ENCODE measurements at places on chromosomes 1 and 21. TPM values are rescaled to one million over a fixed set of nuclear protein-coding genes. Genes with fewer than 3 reads are reported as not detected.

Gene C8B
- not detected for total RNA-seq

Gene CHIA
- total RNA-seq: 8.1 TPM

Gene AMY2A
- not detected for total RNA-seq

DNA sequence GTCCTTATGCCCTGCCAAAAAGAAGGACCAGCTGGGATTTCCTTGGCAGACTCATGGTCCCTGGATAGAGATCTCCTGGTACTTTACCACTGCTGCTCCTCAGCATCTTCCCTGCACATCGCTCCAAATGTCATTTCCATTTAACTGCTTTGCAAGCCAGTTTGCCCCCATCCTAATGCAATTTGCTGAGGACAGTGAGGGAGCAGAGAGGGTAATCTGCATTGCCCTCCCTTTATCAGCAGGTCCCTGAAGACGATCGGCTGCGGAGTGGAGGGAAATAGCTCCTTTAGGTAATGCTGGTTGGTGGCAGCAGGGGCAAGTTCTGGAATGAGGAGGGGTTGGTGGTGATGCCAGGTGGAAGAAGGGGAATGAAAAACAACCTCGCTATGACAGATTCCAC, 2.7 kb downstream of the PLXNA2 start:
- peak overlapping the region; percentile 97 for H3K27ac ChIP-seq
- DNase-seq: no peak
- H3K36me3 ChIP-seq: no peaks in the 10 kb centered on the region
- peak overlapping the region; percentile 78 for H3K4me3 ChIP-seq

DNA sequence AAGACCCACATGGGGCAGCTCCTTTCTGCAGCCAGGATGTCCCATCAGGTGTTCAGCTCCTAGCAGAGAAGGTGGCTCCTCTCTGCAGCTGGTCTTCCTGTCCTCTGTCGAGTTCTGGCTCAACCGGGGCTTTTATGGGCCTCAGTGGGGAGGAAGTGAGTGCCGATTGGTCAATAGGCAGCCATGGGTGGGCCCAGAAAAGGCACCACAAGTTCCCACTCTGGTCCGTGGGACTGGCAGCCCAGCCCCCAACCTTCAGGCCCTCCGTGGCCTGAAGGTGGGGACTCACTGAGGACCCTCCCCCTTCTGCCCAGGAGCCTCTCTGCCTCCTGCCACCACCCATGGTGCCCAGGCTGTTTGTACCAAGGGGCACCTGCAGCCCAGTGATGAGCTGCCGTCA, 161.7 kb upstream of the DUSP10 start:
- no peak overlapping the region for H3K4me3 ChIP-seq
- H3K4me1 ChIP-seq: no peaks in the 10 kb centered on the region
- no peak overlapping the region for H3K27ac ChIP-seq

- no peaks in the 10 kb centered on the region for H3K27me3 ChIP-seq
- H3K27ac ChIP-seq: no peak overlapping the region
- H3K4me1 ChIP-seq: no peaks in the 10 kb centered on the region
- no peak overlapping the region for H3K4me3 ChIP-seq
- no peak for DNase-seq
- H3K36me3 ChIP-seq: no peaks in the 10 kb centered on the region
These were observed 51.0 kb upstream of the RUNX3 start for GRCh38 chr1:24980836-24981630.

GRCh38 chr1:11595285-11595684, 58.9 kb downstream of the FBXO2 start:
- no peaks in the 10 kb centered on the region for H3K36me3 ChIP-seq
- DNase-seq: no peak
- H3K27ac ChIP-seq: no peak overlapping the region
- H3K4me3 ChIP-seq: no peak overlapping the region

- no peaks in the 10 kb centered on the region for H3K36me3 ChIP-seq
- no peak overlapping the region for H3K4me3 ChIP-seq
- peaks cover 21% of the 10 kb centered on the region for H3K4me1 ChIP-seq
- no peaks in the 10 kb centered on the region for H3K27me3 ChIP-seq
These were observed 4.3 kb downstream of the TTC3 start for GRCh38 chr21:37077403-37077802.

DNA sequence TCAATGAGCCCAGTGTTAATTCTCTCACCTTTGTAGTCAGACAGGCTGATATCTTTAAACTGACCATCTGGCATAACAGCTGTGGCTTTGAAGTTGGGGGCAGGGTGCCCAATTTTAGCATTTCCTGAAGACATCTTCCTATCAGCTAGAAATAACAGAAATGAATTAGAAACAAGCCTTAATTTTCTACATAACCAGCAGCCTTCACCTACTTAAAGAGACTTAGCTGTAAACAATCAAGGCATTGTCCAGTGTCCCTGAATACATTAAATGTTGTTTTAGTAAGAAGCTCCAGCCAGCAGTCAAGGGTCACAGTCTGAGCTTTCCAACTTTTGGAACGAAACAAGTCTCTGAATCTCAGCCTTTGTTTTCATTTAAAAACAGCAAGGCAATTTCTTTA, 2.8 kb downstream of the PRDX1 start:
- H3K27ac ChIP-seq: peak overlapping the region; percentile 9
- H3K4me1 ChIP-seq: peaks cover 54% of the 10 kb centered on the region
- DNase-seq: no peak
- peaks cover 48% of the 10 kb centered on the region for H3K36me3 ChIP-seq
- H3K27me3 ChIP-seq: no peaks in the 10 kb centered on the region
- H3K4me3 ChIP-seq: peak overlapping the region; percentile 96

GRCh38 chr1:210223226-210223904, 9.2 kb upstream of the SERTAD4 start:
- no peaks in the 10 kb centered on the region for H3K27me3 ChIP-seq
- DNase-seq: peak; percentile 17
- peaks cover 19% of the 10 kb centered on the region for H3K4me1 ChIP-seq
- H3K27ac ChIP-seq: peak overlapping the region; percentile 78
- no peak overlapping the region for H3K4me3 ChIP-seq

GRCh38 chr1:5847013-5847659, 145.1 kb downstream of the NPHP4 start:
- peak; percentile 76 for DNase-seq
- no peaks in the 10 kb centered on the region for H3K36me3 ChIP-seq
- H3K27ac ChIP-seq: no peak overlapping the region
- no peaks in the 10 kb centered on the region for H3K27me3 ChIP-seq

Data from stomach (tissue), 19 donors.